ENCODE measurements at places on chromosomes 16 and 17. TPM values are rescaled to one million over a fixed set of nuclear protein-coding genes. Genes with fewer than 3 reads are reported as not detected.

The FBXW10 gene
- not detected for total RNA-seq

The SPAG5 gene
- 28.3 TPM for total RNA-seq

The VAT1L gene
- total RNA-seq = not detected

The SLC16A13 gene
- 2.7 TPM for total RNA-seq

The PARD6A gene
- 1.8 TPM for total RNA-seq

The WFDC1 gene
- 7.6 TPM for total RNA-seq

The CD300LG gene
- total RNA-seq = 1.5 TPM

The PKMYT1 gene
- 4.2 TPM for total RNA-seq

The ARSG gene
- 7.6 TPM for total RNA-seq

The SMTNL2 gene
- 0.41 TPM for total RNA-seq

The SULT1A2 gene
- total RNA-seq = 0.38 TPM

The SGF29 gene
- 11.5 TPM for total RNA-seq

The ABCC11 gene
- total RNA-seq = 0.57 TPM

The CDH8 gene
- 0.38 TPM for total RNA-seq

The KCNJ18 gene
- 0.49 TPM for total RNA-seq

The KRT24 gene
- total RNA-seq = 8.8 TPM

The GAN gene
- total RNA-seq = 16.7 TPM

The CSF3 gene
- total RNA-seq = not detected
